ENCODE measurements at places on chromosomes 1 and 21. TPM values are rescaled to one million over a fixed set of nuclear protein-coding genes. Genes with fewer than 3 reads are reported as not detected.

The GNG5 gene
- total RNA-seq = 121 TPM

The TMEM183A gene
- total RNA-seq = 108 TPM

The KRTAP13-2 gene
- total RNA-seq = not detected

The CD1E gene
- not detected for total RNA-seq

DNA sequence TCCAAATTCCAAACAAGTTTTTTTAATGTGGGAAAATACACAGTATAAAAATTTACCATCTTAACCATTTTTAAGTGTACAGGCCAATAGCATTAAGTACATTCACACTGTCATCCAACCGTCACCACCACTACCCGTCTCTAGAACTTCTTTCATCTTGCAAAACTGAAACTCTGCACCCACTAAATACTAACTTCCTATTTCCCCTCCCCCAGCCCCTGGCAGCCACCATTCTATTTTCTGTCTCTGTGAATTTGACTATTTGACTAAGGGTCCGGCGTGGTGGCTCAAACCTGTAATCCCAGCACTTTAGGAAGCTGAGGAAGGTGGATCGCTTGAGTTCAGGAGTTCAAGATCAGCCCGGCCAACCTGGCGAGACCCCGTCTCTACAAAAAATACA lies 36.1 kb downstream of the CLSTN1 start:
- DNase-seq = no peak

DNA sequence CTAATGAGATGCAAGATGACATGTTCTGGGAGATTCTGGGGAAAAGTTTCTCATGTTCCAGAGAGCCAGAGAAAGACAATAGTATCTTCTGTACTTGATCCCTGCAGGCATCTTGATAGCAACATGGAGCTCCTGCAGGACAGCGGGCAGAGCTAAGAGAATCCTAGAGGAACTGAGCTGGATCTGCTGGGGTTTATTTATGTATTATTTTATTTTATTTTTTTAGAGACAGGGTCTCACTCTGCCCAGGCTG lies 22.7 kb upstream of the SCAF4 start:
- DNase-seq = no peak

DNA sequence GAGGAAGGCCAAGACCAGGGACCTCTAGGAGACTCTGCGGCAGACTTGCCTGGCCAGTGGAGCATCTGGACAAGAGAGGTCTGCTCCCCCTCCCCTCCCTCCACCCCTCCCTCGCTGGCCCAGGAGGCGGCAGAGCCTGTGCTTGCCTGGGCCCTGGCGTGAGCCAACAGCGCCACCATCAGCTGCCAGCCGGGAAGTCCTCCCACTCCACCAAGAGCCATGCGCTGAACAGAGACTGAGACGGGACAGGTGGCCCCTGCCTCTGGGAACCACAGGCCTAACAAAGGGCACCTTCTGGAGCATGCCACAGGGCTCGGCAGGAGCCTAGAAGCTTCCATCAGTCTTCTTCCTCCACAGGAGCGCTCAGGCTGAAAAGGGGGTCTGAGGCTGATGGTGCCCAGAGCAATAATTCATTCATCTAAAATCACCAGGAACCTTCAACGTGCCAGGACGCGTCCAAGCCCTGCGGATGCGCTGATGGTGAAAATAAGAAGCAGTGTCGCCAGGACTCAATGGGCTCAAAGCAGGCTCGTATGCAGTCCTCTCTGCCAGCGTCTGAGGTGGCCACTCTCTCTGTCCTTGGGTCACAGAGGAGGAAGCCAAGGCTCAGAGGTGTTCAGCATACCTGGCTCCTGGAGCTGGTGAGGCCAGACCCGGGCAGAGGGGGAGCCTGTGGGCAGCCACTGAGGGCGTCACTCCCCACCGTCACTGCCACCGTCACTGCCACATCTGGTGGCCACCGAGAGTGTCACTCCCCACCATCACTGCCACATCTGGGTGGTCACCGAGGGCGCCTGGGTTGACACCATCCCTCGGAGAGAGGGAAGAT lies 161.2 kb downstream of the NPHP4 start:
- no peak for DNase-seq

DNA sequence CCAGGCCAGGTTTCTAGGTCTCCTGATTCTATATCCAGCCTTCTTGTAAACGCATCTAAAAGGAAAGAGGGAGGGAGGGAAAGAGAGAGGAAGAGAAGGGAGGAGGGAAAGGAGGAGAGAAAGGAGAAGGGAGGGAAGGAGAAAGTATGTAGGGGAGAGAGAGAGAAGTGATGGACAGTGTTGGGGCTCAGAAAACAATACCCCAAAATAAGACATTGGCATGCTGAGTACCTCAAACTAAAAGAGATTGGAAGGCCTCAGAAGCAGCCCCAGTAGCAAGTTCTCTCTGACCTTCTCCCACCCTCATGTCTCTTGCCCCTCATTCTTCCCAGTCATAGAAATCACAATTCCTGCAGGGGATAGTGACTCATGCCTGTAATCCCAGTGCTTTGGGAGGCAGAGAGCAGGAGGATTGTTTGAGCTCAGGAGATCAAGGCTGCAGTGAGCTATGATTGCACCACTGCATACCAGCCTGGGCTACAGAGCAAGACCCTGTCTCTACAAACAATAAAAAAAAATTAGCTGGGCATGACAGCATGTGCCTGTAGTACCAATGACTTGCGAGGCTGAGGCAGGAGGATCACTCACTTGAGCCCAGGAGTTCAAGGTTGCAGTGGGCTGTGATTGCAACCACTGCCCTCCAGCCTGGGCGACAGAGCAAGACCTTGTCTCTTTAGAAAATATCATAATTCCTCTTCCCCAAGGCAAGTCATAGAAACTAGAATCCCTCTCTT lies 51.2 kb downstream of the DNTTIP2 start:
- DNase-seq = no peak

DNA sequence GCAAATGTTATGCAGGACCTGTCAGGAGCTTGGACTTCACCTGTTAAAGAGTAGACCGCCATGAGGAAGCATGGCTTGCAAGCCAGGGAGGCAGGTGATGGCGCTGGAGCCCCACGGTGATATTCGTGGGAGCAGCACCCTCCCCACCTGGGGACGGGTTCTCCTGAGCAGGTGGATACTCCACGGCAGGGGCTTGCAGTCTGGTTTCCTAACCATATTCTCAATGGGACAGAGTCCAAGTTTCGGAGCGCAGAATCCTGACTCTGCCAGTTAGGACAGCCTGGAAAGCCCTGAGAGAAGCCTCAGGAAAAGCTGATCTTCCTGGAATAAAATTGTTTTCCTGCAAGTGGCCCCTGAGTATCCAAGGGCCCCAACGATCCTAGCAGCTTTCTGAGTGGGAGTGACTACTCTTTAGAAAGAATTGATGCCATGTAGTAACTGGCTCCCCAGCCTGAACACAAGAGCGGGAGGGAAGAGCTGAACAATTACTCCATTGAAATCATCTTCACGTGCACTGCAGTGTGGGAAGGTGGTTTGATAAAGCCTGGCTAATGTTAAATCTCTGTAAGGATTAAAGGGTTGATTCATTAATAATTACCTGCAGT lies 146.3 kb upstream of the RAB4A start:
- no peak for DNase-seq
